ENCODE measurements at places on chromosomes 12 and 14. TPM values are rescaled to one million over a fixed set of nuclear protein-coding genes. Genes with fewer than 3 reads are reported as not detected.
A peak's percentile ranks its signal among the peaks of the same experiment; 100 is the strongest.

- no peak overlapping the region for H3K4me3 ChIP-seq
- DNase-seq, result no peak
- H3K27ac ChIP-seq, result no peak overlapping the region
- H3K36me3 ChIP-seq, result peaks cover 7% of the 10 kb centered on the region
These were observed 21.7 kb downstream of the MGST1 start for GRCh38 chr12:16369156-16369555.

DNA sequence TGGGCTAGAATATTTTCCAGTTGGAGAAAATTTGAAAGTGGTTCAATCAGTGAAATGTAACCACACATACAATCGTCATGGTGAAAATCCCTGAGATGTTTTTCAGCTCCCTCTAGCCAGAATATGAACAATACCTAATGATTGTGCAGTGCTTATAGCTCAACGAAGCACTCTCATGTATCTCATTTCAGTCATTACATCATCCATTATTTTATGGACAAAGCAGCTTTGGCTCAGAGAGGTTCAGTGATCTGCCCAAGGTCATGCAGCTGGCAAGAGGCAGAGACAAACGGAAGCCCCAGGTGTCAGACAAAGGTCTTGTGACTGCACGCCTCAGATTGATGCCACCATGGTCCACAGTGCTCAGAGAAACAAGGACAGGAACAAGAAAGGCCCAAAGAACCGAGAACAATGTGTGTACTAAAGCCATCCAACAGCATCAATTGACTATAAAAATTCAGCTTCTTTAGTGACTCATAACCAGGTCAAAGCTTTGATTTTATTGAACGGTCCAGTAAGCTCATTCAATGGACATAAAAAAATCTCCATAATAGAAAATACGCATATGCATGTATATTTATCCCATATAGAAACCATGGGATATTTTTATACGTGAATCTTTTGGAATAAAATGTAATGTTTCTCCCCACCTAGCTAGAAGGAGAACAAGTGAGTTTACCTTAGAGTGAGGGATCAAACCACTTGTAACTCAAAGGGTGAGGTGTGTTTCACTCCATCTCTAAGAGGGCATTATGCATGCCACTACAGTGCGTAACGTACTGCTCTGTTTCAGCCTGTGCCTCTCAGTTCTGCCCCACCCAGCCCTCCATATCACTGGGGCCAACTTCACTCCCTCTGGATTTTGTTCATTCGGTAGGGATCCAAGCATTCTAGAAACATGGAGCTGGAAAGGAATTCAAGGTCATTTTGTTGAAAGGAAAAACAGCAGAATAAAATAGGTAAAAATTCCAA is 141.8 kb downstream of the GRIN2B start:
- no peak for DNase-seq
- no peak overlapping the region for H3K4me3 ChIP-seq
- H3K27me3 ChIP-seq, result no peaks in the 10 kb centered on the region

DAZAP2 gene
- 259 TPM for total RNA-seq

DNA sequence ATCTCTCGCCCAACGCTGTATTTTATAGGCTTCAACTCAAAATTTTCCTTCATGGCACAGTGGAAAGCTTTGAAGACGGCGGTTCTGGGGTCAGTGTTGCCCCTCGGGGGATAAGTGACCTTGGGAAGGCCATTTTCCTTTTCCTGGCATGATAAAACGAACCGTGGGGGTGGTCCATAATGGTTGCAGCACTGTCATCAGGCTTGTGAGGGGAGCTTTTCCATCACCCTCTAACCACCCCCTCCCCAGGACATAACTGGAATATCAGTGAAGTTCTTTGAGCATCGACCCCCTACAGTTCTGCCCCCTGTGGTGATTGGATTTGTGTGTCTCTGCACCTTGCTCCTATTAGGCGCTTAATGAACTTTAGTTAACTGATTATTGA is 16.0 kb downstream of the FOS start:
- peaks cover 56% of the 10 kb centered on the region for H3K4me1 ChIP-seq
- H3K36me3 ChIP-seq, result no peaks in the 10 kb centered on the region
- DNase-seq, result no peak
- H3K27me3 ChIP-seq, result no peaks in the 10 kb centered on the region
- H3K4me3 ChIP-seq, result peak overlapping the region; percentile 72
- H3K27ac ChIP-seq, result peak overlapping the region; percentile 97

GRCh38 chr14:72500234-72500838 is 393.6 kb downstream of the DPF3 start:
- H3K4me3 ChIP-seq, result no peak overlapping the region
- DNase-seq, result no peak
- no peaks in the 10 kb centered on the region for H3K4me1 ChIP-seq
- no peaks in the 10 kb centered on the region for H3K36me3 ChIP-seq

DNA sequence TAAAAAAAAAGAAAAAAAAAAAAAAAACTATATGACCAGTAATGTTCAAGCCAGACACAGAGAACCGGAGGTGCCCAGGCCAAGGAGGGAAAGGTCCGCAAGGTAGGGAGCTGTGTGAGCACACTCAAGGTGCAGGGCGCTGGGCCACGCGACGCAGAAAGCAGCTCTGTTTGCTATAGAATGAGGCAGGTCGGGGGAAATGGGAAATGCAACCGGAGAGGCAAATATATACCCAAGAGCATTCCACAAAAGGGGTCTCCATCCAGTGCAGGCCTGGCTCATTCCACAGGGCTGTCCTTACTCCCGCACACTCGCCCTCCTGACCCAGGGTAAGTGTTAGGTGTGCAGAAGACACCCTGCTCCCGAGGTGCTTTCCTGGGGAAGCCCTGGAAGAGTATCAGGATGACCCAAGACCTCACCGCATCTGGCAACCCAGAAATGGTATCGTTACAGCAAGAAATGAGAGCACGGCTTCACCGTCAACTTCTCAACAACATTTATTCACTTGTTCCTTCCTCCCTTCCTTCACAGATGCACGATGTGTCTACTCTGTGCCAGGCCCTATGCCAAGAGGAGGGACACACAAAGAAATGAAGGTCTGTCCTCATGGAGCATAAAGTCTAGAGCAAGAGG is 86.4 kb downstream of the BCL11B start:
- H3K4me3 ChIP-seq, result no peak overlapping the region
- no peak overlapping the region for H3K27ac ChIP-seq
- no peak for DNase-seq
- no peaks in the 10 kb centered on the region for H3K36me3 ChIP-seq

DNA sequence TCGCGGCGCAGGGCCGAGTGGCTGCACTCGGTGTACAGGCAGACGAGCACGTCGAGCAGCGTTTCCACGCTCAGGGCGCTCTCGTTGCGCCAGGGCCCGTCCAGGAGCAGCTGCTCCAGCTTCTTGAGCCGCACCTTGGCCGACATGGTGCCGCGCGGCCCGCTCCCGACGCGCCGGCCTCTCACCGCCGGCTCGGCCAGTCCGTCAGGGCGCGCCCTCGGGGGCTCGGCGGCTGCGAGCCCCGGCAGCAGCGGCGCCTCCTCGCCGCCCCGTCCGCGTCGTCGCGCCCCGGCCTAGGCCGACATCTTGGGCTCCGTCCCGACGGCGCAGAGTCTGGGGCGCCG is 349 bp downstream of the CDC42BPB start:
- H3K27me3 ChIP-seq, result no peaks in the 10 kb centered on the region
- H3K27ac ChIP-seq, result peak overlapping the region; percentile 97
- H3K4me1 ChIP-seq, result peaks cover 44% of the 10 kb centered on the region
- DNase-seq, result peak; percentile 68

- no peaks in the 10 kb centered on the region for H3K4me1 ChIP-seq
- no peak overlapping the region for H3K27ac ChIP-seq
- no peaks in the 10 kb centered on the region for H3K27me3 ChIP-seq
- H3K36me3 ChIP-seq, result no peaks in the 10 kb centered on the region
These were observed 384.7 kb downstream of the CCDC91 start for GRCh38 chr12:28574746-28575592.

REC8 gene
- total RNA-seq, result 18.4 TPM
